SJSA1 (cell line): ENCODE measurements at places on chromosomes 4 and X.

- DNase-seq = no peak
Observed at GRCh38 chr4:8886612-8887406, 15.2 kb upstream of the HMX1 start.

DNA sequence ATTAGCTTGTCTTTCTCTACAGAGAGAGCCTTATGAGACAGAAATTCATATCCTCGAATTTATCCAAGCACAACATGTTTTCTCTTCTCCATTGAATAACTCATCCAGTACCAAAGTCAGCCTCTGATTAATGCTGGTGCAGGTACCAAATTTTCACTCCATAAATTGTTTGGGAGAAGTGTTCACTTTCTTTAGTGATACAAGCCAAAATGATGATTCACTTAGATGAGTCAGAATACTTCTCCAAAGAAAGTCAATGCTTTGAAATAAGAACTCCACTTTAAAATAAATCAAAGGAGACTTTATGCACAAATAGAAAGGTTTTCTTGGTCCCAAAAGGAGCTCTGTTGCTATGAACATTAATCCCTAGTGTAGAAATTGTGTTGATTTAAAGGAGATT lies 60.2 kb downstream of the MAOB start:
- DNase-seq = no peak

GRCh38 chr4:136644279-136644678 lies 888.0 kb downstream of the PCDH18 start:
- no peak for DNase-seq

GRCh38 chr4:18954538-18954937 lies 933.0 kb upstream of the LCORL start:
- no peak for DNase-seq
